Endothelial cell of umbilical vein (primary cell): ENCODE measurements at places on chromosomes 12 and 14. TPM values are rescaled to one million over a fixed set of nuclear protein-coding genes. Genes with fewer than 3 reads are reported as not detected.

The VRTN gene
- 0.02 and 0.03 TPM in 2 replicates for polyA plus RNA-seq

The TRPV4 gene
- 22.3 and 24.5 TPM in 2 replicates for polyA plus RNA-seq

The ABHD12B gene
- polyA plus RNA-seq, result not detected in 2 replicates

The NKX2-1 gene
- not detected in 2 replicates for polyA plus RNA-seq

The AQP5 gene
- 2.3 and 2.7 TPM in 2 replicates for polyA plus RNA-seq

The PZP gene
- polyA plus RNA-seq, result 0.72 and 0.73 TPM in 2 replicates

The KRT86 gene
- not detected in 2 replicates for polyA plus RNA-seq

GRCh38 chr14:67814821-67815220 lies 1.6 kb downstream of the ZFYVE26 start:
- DNase-seq, result no peak

DNA sequence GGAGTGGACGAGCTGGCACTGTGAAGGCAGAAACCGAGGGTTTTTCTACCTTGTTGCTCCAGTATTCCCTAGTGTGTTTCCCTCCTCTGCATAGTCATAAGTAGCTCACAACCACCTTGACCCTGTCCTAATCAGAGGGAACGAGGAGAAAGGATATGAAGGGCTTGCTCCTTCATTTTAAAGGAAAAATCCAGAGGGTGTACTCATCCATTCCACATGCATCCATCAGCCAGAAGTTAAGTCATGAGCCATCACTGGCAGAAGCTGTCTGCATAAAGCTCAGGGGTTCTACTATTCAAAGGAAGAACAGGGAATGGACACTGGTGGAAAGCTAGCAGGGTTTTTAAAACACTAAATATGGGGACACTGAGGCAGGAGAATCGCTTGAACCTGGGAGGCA lies 84.3 kb upstream of the FOXN3 start:
- DNase-seq, result no peak

GRCh38 chr12:21678959-21679358 lies 21.3 kb upstream of the LDHB start:
- DNase-seq, result peak; percentile 4

DNA sequence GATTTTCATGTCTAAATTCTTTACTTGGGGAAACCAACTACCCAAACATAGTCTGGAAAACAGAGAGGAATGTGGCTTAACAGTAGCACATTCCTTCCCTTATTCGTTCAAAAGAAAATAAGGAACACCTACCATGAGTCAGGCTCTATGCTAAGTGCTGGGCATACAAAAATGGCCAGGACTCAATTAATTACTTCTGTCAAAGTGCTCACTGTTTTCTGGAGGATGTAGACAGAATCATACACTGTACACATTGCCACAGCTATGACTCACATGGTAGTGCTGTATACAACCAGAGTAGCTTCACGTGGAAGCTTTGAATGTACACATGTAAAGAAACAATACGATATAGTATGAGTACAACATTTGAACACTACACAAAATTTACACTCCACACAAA lies 50.1 kb downstream of the SLC25A21 start:
- DNase-seq, result peak; percentile 85

DNA sequence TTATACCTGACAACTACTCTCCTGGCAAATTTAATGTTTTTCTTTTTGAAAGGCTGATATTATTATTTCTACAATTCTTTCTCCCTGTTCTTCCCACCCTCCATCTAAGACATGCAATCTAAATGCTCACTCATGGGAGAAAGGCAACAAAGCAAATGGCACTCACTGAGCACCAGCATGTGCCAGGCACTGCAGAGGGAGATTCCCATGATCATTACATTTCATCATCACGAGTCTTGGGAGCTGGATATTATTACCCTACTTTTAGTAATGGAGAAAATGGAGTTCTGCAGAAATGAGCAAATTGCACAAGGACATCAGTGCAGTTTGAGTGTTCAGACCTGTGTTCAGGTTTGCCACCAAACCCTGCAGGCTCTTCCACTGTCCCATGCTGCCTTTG lies 27.9 kb downstream of the PPM1H start:
- DNase-seq, result no peak

GRCh38 chr12:100867639-100868393 lies 73.2 kb downstream of the ANO4 start:
- DNase-seq, result no peak

- DNase-seq, result no peak
These were observed 105.0 kb upstream of the RASSF8 start for GRCh38 chr12:25853316-25854095.

DNA sequence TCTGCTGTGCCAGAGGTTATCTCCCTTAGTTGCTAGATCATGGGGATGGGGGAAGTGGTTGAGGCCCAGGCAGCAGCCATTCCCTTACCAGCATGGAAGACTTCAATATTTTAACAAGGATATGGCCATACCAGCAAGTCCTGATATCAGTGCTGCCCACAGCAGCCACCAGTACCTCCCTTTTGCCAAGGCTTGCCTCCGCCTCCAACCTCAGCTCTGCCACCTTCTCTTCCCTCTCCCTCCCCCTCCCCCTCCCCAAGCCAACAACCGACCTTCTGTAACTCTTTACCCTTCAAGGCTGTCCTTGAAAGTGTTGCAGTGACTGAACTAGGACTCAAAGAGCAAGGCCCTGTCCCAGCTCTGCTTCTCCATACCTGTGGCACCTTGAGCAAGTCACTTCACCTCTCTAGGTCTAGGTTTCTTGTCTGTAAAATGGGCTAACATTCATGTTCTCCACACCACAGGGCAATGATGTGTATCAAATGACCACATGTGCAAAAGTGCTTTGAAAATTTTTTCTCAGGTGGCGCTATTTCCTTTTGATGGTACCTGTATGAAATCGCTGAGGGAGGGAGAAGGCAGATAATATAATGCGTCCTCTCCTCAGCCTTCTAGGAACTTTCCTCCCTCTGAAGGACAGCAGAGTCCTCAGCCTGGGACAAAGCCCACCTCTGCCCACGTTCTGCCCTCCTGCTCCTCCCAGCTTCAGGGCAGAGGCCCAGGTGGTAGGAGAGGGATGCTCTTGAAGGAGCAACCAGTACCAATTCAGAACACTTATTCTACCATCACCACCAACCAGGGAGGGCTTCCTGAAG lies 14.7 kb downstream of the PLEKHG6 start:
- DNase-seq, result peak; percentile 19

DNA sequence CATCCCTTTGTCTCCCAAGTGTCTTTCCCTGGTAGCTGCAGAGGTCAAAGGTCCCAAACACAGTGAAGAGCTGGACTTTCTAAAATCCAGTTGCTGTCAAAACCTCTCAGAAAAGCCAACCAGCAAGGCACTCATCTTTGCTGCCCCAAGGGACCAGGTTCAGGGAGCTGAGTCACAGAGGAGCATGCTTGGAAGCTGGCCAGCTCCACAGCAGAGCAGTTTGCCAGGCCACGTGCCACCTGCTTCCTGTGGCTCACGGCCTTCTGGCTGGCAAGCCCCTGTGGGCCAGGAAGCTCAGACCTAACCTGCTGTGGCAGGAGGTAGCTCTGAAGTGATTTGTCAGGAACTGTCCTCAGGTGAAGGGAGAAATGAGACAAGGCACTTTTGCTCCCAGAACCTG lies 3.6 kb downstream of the ISCU start:
- DNase-seq, result peak; percentile 89

GRCh38 chr14:36756226-36756625 lies 94.6 kb downstream of the PAX9 start:
- DNase-seq, result no peak

DNA sequence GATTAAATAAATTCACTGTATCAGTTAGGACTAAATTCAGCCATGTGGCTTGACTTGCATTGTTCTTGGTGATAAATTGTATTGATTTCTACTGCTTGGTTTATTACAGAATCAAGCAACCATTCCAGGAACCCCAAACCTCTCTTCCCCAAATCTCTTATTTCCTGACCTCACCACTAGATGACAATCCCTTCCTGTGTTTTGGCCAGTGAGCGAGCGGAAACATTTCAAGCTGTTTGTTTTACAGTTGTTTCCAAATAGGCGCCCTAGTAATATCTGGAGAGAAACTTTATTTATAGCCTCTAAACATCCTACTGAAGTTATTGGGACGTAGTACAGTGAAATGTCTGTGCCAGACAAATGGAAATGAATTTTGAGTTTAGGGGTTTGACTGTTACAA lies 161.1 kb downstream of the SNAPC1 start:
- DNase-seq, result no peak

DNA sequence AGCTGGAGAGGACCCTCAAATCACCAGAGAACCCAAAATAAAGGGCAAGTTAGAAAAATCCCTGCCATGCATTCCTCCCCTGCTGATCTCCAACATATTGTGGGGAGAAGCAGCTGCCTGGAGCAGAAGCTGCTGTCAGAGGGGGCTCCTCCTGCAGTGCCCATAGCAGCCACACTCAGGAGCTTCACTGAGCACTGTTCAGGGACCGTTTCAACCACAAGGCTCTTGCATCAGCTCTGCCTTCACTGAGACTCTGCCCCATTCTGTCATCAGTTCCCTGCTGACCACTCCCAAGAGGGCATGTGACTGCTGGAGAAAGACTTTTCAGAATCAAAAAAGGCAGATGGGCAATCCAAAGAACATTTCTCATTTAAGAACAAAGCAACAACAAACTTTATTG lies 392.7 kb downstream of the GALC start:
- DNase-seq, result no peak

- DNase-seq, result no peak
These were observed 174.7 kb downstream of the SLC2A13 start for GRCh38 chr12:39931231-39931630.

GRCh38 chr14:68487805-68488590 lies 304.9 kb downstream of the ZFP36L1 start:
- DNase-seq, result no peak

DNA sequence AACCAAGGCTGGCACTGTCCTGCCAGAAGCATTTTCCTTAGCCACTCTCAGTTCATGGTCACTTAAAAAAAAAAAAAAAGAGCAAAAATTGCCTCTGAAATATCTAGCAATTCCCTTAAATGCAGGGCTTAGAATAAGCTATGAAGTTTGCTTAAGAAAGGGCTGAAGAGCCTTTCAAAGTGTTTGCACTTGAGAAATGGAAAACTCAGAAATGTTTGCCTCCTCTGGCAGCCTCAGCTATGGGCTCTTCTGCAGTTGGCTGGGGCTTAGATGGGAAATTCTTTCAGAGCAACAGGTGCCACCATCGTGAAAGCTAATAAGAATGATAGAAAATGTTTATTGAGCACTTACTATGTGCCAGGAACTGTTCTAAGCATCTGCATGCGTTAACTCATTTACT lies 48.5 kb upstream of the TSPAN11 start:
- DNase-seq, result no peak

- no peak for DNase-seq
These were observed 3.2 kb downstream of the C14orf132 start for GRCh38 chr14:96042248-96042930.
